ENCODE measurements at places on chromosomes 5 and 9.

- no peak for DNase-seq
Observed at GRCh38 chr5:158070859-158071258, 211.9 kb upstream of the CLINT1 start.

GRCh38 chr9:128114326-128115186, 13.0 kb downstream of the PTGES2 start:
- DNase-seq, result no peak

- peak; percentile 64 for DNase-seq
Observed at GRCh38 chr5:151020304-151021110, at the start of gene GPX3. Gene GPX3, plus strand, starts transcription at chr5:151020591. Its CDS starts 64 bp downstream, at chr5:151020655.

DNA sequence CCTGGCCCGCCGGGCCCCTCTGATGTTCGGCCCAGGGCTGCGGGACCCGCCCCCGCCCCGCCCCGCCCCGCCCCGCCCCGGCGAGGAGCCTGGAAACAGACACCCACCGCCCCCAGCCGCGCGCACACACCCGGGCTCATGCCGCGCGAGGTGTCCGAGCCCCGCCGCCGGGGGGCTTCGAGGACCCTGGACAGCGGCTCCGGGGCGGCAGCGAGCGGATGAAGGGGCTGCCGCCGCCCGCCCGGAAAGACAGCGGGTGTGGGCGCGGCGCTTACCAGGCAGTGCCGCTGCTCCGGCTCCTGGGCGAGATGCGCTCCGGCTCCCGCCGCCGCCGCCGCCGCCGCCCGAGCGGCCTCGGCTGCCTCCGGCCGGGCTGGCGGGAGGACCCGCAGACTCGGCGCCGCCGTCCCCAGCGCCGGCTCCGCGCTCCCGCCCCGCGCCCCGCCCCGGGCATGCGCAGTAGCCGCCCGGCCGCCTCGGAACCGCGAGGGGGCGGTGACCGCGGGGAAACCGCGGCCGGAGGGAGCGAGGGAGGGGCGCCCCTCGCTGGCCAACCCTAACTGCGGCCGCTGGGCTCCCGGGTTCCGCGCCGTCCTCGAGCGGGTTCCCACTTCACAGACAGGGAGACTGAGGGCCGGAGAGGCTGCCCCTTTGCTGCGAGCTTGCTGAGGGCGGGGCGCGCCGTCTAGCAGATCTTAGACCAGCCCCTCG, at the start of gene GPRIN1:
GPRIN1 (minus strand) TSS at position 433 of the 711 bp plus-strand sequence. CDS start 10,322 bp downstream, outside the sequence.
- peak; percentile 67 for DNase-seq

GRCh38 chr9:71302776-71303175, 181.4 kb upstream of the TRPM3 start:
- DNase-seq, result peak; percentile 72

Data from EH (cell line).